ENCODE measurements at places on chromosomes 11 and 22. TPM values are rescaled to one million over a fixed set of nuclear protein-coding genes. Genes with fewer than 3 reads are reported as not detected.

DNA sequence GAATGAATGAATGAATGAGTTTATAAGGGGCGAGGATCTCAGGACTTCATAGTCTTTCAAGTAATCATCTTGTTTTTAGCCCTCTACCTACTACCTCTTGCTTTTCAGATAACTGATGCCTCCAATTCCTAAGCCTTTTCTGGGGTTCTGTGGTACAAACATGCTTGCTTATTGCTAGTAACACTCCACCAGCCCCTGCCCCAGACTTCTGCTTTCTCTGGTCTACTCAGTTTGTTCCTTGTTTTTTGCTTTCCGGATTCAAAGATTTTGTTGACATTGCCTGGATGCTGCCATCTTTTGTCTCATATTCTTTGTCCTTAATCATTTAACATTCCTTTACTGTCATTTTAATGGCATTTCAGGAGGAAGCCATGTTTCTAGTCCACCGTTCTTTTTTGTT is 8.9 kb upstream of the TMEM9B start:
- DNase-seq: no peak

GRCh38 chr11:44427432-44427831 is 117.5 kb upstream of the ALX4 start:
- DNase-seq: no peak

KRTAP5-1 gene
- not detected for total RNA-seq

GRCh38 chr11:20444535-20444934 is 57.0 kb downstream of the PRMT3 start:
- no peak for DNase-seq

- DNase-seq: no peak
Observed at GRCh38 chr11:114915871-114916805, 237.8 kb downstream of the NXPE2 start.

Measured in fibroblast of the aortic adventitia (primary cell).